Stimulated activated CD8-positive, alpha-beta memory T cell treated with anti-CD3 and anti-CD28 coated beads, Interleukin-7, amount 100 ng/mL, for 48 hours (primary cell): ENCODE measurements at places on chromosomes 2 and 18.

DNA sequence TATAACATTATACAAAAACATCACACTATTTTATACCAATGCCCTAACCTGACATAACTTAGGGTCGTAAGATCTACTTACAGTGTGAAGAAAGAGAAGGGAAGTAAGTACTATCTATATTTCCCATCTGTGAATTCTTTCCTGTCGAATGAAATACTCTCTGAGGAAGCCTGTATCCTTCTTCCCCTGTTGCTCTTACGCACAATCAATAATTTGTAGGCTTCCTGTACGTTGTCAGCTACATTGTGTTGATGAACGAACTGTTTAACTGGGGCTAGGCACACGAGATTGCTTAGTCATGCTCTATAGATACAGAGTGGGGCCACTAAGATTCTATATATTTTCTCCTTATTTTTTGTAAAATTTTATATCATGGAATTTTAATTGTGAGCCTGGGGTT, 1125.0 kb upstream of the CELF4 start:
- no peak for DNase-seq

DNA sequence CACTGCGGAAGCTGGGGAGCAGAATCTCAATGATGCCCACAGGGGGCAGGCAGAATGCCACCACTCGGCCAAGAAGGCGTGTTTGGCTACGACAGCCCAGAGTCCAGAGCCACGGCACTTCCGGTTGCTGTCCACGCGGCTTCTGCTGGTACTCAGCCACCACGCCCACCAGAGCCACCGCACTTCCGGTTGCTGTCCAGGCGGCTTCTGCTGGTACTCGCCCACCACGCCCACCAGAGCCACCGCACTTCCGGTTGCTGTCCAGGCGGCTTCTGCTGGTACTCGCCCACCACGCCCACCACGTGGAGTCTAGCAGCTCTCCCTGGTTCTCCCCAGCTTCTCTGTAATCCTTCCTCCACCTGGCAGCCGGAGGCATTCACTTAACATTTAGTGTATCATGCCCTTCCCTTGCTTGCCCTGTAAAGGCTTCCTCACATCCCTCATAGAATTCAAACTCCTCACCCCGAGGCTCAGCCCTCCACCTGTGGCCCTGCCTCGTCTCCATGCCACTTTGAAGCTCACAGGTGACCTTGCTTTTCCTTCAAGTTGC, 40.1 kb upstream of the APCDD1 start:
- no peak for DNase-seq

GRCh38 chr18:9642799-9643462, 28.6 kb upstream of the PPP4R1 start:
- DNase-seq, result no peak

- DNase-seq, result no peak
Observed at GRCh38 chr2:10392951-10393639, 55.0 kb downstream of the ODC1 start.

DNA sequence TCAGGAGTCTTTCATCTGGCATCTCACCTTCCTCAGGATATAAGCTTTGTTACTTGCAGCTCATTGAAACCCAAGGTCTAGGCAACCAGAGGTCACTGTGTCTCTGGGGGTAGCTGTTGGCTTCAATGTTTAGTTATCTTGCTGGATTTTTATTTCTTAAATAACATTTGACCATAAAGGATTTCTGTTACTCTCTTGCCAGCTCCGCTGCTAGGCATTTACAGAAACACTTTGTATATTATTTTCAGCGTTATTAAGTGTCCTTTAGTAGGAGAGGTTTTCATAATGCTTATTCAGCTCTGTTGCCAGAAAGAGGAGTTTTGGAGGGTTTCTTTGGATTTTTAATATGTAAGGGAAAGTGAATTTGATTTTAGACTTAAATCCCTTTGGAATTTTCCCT, 61.4 kb downstream of the QPCT start:
- no peak for DNase-seq

GRCh38 chr2:5409898-5410381, 282.2 kb upstream of the SOX11 start:
- DNase-seq, result no peak

DNA sequence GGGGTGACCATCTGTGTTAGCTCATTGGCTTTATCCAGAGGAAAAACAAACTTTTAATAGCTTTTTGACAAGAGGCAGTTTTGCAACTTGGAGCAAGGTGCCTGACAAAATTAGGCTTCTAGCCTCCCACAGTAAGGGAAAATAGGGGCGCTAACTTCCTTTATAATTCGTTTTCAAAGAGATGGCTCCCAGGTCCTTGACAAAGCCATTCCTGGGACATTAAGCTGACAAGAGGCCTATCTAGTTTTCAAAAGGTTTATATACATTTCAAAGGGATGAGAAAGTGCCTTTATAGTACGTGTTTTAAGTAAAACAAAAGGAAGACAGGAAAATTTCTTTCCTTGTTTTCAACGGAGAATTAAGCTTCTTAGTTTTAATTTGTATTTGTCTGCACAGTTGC, 159.4 kb upstream of the GCFC2 start:
- DNase-seq, result no peak

GRCh38 chr2:170404846-170405245, 226.9 kb downstream of the MYO3B start:
- DNase-seq, result no peak

- no peak for DNase-seq
Observed at GRCh38 chr18:74286106-74286855, 5.5 kb downstream of the CYB5A start.

DNA sequence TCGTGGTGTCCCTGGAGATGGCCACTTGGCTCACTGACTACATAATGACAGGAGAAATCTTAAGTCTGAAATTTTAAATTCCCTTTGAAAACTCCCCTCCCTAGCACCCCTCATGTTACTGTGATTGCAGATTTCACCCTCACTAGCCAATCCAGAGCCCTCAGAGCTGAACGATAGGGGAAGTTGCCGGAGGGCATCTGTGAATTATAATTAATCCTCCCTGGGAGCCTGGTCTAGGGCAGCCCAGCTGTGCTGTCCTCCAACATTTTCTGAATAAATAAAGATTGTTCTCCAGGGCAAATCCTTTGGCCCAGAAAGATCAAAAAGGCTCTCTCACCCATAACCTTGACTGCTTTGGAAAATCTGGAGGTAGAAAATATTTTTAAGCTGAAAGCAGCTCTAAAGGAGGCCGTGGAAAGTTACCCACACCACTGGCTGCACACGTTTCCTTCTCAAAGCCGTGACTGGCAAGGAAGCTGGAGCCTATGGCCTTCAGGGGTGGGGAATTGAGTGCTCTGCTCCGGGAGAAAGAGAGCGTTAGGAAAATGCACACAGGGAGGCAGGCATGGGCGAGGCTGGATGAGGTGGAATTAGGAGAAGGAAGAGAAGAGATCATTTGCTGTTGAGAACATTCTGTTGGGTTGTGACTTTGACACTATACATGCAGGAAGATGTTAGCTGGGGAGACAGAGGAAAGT, 68.9 kb upstream of the CNGA3 start:
- DNase-seq, result no peak

DNA sequence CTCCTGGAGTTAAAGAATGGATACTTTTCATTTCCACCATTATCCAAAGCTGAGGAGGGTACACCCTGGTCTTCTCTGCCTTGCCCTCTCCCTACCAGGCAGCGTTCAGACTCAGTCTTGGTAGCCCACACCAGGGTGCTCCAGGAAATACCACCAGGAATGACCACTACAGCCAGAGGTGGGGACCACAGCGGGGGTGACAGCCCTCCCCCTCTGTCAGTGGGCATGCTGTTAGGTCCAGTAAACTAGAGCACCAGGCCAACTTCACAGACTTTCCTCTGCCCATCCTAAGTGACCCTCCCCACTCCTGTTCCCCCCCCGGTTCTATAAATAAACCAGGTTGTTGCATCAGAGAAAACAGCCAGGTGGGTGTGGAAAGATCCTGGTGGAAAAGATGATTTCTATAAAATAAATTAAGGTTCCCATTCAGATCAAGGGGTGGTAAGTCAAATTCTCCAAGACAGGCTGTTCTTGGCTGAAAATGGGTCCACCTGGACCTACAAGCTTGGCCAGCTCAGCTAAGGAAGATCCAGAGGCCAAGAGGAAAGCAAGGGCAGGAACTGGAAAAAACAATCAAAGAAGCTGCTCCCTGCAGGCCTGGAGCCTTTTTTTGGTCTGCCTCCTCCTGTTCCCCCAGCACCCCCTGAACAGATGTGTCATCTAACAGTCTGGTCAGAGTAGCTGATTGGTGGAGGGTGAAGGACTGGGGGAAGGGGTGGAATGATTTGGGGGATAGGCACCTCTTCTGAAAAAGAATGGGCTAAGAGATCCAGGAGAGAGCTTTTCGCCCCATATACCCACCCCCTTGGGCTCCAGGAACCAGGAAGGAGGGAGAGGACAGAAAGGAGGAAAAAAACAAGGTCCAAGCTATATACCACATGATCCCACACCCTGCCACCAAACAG, 2.3 kb downstream of the RAB11FIP5 start:
- DNase-seq, result no peak

GRCh38 chr18:44609181-44609941, 71.3 kb upstream of the SETBP1 start:
- no peak for DNase-seq

GRCh38 chr2:118255301-118255700, 167.0 kb downstream of the INSIG2 start:
- no peak for DNase-seq

GRCh38 chr2:177467646-177468045, 75.1 kb downstream of the AGPS start:
- DNase-seq, result no peak

GRCh38 chr2:203470371-203470770, 64.7 kb downstream of the RAPH1 start:
- no peak for DNase-seq
